ENCODE measurements at places on chromosomes 2 and 18.

DNA sequence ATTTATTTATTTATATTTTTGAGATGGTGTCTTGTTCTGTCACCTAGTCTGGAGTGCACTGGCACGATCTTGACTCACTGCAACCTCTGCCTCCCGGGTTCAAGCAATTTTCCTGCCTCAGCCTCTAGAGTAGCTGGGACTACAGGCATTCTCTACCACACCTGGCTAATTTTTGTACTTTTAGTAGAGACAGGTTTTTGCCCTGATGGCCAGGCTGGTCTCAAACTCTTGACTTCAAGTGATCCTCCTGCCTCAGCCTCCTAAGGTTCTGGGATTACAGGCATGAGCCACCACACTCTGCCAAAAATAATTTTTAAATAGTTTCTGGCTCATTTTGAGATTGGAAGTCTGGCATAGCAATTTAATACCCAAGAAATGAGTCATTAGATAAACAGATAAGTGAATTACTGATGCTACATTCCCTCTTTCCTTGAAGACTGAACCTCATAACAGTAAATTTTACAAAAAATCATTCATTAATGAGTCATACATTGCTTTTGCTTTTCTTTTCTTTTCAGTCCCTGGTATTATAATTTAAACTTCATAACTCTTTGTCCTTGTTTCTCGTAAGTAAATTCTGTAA lies 881.6 kb upstream of the PIK3C3 start:
- no peak for DNase-seq

GRCh38 chr2:96860065-96861029 lies 2.5 kb upstream of the ANKRD39 start:
- no peak for DNase-seq

DNA sequence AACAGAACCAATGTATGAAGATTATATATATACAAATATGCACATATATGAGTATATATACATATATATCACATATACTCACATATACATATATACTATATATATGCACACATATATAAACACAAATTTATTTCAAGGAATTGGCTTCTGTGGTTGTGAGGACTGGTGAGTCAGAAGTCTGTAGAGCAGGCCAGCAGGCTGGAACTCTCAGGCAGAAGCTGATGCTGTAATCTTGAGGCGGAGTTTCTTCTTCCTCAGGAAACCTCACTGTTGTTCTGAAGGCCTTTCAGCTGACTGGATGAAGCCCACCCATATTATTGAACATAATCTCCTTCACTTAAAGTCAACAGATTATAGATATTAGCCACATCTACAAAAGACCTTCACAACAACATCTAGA lies 143.9 kb upstream of the CREB1 start:
- no peak for DNase-seq

DNA sequence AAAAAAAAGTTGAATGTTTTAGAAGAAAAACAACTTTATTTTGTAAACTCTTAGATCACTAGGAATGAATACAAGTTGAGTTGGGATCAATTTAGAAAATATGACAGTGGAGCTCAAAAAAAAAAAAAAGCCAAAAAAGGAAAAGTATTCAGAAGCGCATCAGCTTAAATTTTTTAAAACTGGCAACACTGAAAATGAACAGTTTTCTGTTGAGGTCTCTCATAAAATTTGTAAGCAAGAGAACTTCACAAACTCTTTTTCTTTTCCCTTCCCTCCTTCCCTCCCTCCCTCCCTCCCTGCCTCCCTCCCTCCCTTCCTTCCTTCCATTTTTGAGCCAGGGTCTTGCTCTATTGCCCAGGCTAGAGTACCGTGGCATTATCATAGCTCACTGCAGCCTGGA lies 143.9 kb downstream of the B3GNT2 start:
- no peak for DNase-seq

GRCh38 chr2:25338401-25338800 lies 3.3 kb downstream of the DNMT3A start:
- no peak for DNase-seq

All from spinal cord (tissue), 10 donors.